Fibroblast of pulmonary artery (primary cell): ENCODE measurements at places on chromosomes 1 and 21.

- DNase-seq, result peak; percentile 55
Observed at GRCh38 chr1:116514708-116515525, 55.9 kb downstream of the CD58 start.

DNA sequence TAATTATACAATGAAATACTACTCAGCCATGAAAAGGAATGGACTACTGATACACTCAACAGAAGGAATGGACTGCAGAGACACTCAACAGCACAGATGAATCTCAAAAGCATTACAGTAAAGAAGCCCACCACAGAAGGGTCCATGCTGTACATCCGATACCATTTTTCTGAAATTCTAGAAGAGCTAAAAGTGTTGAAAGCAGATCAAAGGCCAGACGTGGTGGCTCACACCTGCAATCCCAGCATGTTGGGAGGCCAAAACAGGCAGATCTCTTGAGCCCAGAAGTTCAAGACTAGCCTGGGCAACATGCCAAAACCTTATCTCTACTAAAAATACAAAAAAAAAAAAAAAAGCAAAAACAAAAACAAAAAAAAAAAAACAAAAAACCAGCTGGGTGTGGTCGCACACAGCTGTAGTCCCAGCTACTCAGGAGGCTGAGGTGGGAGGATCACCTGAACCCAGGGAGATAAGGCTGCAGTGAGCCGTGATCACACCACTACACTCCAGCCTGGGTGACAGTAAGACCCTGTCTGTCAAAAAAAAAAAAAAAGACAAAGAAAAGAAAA is 15.5 kb downstream of the PPP1R15B start:
- no peak for DNase-seq

DNA sequence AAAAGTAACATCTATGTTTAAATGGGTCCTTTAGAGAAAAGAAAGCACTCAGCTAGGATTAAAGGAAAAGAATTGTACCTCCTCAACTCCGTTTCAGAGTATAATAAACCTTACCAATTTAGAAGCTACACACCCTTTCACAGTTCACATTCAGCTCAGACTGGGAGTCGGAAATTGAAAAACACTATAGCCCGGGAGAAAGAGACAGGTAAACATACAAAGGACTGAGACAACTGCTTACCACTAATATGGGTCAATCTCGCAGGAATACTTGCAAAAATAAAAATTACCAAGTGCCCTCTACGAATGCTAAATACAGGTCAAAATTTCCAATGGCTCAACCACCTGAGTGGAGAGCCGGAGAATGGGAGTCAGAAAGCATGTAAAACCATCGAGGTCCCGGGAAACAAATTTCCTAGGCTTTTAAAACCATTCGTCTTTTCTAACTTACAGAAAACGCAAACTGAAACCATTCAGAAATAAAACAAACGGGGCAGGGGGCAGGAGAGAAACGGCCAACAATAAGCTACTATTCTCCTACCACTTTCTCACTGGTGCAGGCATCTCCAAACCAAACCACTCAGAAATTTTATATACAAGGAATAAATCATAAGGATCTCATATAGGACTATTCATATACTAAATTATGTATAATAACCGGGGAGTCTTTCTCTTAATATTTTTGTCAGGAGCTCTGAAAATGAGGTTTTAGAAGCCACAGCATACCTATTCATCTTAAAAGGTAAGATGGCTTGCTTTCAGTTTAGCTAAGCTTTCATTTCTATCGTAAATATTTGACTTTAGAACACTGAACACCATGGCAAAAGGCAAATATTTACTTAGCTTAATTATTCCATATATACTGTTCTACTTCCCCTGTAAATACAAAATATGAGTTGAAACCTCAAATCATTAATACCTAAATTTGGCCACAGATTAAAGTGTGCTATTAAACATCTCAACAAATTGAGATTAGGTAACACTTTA is 136.5 kb downstream of the RERE start:
- no peak for DNase-seq

DNA sequence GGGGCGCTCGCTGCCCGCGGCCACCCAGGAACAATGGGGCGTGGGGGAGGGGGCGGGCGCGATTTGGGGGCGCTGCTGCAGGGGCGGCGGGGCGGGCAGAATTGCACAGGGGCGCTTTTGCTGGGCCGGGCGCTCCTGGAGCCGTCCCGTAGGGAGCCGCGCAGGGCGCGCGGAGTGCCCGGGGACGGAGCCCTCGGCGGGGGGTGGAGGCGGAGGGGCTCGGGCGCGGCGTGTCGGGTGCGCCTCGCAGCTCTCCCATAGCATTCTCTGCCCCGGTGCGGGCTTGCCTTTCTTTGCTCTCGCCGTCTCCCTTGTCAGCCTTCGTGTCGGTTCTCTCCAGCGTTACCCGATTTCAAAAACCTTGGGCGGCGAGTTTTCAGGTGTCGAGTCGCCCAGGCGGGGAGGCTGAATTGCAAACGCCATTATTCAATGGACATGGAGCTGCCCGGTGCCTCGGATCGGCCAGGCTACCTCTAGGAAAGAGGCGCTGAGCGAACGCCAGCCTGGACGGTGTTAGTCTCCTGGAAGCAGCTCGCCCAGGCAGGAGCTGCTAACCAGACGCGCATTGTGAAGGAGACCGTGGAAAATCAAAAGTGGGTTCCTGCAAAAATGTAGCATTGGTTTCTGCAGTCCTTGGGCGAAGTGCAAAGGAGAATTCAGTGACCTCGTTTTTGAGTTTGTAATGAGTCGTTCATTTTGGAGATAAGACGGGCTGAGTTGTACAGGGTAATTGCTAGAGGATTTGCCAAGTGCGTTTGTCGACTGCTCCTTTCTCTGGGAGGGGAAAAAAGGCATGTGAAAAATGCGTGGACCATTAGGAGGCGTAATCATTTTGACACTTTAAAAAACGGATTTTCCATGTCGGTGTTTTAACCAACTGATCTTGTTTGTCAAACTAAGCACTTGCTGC is 626 bp downstream of the CXADR start:
- DNase-seq, result peak; percentile 42

DNA sequence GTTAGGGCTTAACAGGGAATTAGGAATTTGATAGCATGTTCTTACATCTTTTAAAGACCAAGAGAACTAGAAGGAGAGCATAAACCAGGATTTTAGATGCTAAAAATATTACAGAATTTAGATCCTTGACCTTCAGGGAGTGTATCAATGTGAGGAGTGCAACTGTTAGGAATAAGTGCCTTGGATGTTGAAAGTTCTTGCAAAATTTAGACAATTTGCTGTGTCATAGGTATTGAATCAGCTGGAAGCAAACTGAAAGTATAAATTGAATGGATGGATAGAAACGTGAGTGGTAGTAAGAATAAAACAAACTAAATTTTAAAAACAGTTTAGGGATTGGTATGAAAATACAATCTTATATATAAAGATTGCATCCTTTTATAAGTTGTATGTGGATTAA is 27.7 kb downstream of the PPP1R12B start:
- peak; percentile 35 for DNase-seq

DNA sequence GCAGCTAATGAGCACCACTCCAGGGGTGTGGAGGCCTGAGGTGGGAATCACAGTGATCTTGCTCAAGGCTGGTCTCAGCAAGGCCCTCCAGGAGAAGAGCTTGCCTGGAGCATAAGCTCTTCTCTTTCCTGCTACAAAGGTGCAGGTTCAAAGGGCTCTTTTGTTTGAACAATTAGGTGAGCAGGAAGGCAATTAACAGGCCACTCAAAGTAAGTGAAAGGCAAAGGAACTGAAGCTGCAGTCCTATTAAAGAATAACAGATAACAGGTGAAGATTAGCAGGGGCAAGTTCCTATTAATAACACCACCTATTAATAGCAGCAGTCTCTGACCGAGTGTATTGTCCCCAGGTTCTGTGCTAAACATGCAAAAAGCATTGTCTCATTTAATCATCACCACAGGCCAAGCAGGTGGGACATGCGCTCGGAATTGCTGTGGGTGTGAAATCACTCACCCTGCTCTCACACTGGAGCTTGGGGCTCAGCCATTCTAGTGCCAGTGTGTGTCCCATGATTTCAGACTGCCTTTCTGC is 113.8 kb downstream of the RHOU start:
- DNase-seq, result no peak

GRCh38 chr1:117359561-117360289 is 7.5 kb upstream of the MAN1A2 start:
- no peak for DNase-seq

- no peak for DNase-seq
Observed at GRCh38 chr1:68225781-68226180, 6.5 kb downstream of the WLS start.

- DNase-seq, result no peak
Observed at GRCh38 chr1:225409051-225409450, 18.8 kb downstream of the LBR start.

DNA sequence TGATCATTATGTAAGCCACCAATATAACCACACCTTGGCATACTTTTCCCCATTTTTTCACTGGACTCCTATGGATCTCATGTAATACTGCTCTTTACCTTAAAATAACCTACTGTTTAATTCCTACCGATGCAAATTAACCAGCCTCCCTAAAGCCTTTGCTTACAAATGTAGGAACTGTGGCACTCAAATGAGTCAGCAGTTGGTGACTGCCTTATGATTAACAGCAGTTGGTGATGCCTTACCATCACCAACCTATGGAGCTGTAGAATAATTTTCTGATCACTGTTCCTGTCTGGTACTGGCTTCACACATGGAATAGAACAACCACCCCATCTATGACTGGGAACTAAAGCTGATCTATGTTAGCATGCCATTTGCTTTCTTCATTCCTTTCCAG is 7.8 kb upstream of the NUDT17 start:
- no peak for DNase-seq

- no peak for DNase-seq
Observed at GRCh38 chr1:203300441-203301330, 4.6 kb upstream of the BTG2 start.

GRCh38 chr1:232249339-232249738 is 380.6 kb downstream of the SIPA1L2 start:
- DNase-seq, result no peak
